ENCODE measurements at places on chromosomes 4 and X.

DNA sequence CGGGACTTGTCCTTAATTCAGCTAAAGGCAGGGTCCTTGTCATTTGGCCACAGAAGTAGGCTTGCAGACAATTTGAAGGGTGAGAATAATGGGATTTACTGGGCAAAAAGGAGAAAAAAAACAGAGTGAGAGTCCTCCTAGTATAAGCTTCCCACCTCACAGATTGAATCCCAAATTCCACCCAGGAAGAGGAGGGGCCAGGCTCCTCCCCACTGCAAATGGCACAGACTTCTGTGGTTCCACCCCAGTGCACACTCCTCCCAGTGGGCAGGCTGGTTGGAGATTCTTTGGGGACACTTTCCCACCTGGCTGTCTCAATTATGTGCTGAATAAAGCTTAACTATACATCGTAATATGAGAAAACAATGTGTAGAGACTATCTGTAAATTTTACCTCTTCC lies 31.6 kb downstream of the MEPE start:
- no peak for DNase-seq

DNA sequence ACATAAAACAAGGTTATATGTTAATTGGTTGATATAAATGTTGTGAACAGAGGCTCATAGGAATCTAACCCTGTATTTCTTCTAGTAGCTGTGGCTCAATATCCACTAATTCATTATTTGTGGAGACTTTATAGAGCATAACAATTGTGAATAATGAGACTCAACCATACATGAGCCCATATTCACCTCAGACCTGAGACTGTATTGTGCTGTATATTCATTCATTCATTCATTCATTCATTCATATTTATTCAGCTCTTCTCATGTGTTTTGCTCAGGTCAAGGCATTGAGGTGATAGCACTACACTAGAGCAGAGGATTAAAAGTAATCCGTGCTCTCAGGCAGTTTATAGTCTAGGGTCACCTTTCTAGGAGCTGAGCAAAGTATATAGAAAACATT lies 24.5 kb upstream of the ANXA3 start:
- DNase-seq = no peak

GRCh38 chrX:55201930-55202579 lies 18.1 kb upstream of the PAGE5 start:
- DNase-seq = no peak

DNA sequence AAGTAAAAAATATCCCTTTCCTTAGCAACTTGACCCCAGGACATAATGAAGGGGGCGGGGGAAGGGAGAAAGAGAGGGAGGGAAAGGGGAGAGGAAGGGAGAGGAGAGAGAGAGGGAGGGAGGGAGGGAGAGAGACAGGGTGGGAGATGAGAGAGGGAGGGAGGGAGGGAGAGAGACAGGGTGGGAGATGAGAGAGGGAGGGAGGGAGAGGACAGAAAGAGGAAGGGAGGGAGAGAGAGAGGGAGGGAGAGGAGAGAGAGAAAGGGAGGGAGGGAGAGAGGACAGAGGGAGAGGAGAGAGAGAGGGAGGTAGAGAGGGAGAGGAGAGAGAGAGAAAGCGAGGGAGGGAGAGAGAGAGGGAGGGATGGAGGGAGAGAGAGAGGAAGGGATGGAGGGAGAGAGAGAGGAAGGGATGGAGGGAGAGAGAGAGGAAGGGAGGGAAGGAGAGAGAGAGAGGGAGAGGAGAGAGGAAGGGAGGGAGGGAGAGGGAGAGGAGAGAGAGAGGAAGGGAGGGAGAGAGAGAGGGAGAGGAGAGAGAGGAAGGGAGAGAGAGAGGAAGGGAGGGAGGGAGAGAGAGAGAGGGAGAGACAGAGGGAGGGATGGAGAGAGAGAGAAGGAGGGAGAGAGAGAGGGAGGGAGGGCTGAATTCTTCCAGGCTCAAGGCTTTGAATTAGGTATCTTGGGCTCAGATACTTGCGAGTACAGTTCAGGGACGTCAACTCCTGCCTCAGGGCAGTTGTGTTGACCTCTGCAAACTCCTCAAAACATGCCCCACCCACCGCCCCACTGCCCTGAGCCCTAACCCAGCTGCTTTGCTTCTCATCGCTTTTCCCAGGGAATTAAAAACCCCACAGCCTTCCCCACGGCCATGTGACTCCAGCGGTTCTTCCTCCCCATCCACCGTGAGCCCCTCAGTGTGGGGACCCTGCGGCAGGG lies 40.0 kb upstream of the ADRA2C start:
- no peak for DNase-seq

- no peak for DNase-seq
Measured at GRCh38 chr4:139374251-139374650, 72.0 kb upstream of the NDUFC1 start.
